Hair follicle dermal papilla cell (primary cell): ENCODE measurements at places on chromosomes 7 and 10. TPM values are rescaled to one million over a fixed set of nuclear protein-coding genes. Genes with fewer than 3 reads are reported as not detected.

ZPBP gene
- total RNA-seq, result not detected in 2 replicates

GIMAP7 gene
- not detected in 2 replicates for total RNA-seq

NKX1-2 gene
- 0.16 TPM in 1 of 2 replicates, not detected in the other for total RNA-seq

CLCN1 gene
- total RNA-seq, result under 0.01 TPM in 1 of 2 replicates, not detected in the other

NUDT13 gene
- 0.97 and 1.6 TPM in 2 replicates for total RNA-seq

VSTM2A gene
- total RNA-seq, result not detected in 2 replicates

AMZ1 gene
- 6.7 and 8.6 TPM in 2 replicates for total RNA-seq

CTBP2 gene
- total RNA-seq, result 78.2 and 95.4 TPM in 2 replicates

ZNF398 gene
- 27.8 and 30.8 TPM in 2 replicates for total RNA-seq

FZD8 gene
- 3.2 and 5.6 TPM in 2 replicates for total RNA-seq

INPP5F gene
- 22.6 and 24.9 TPM in 2 replicates for total RNA-seq

SCART1 gene
- total RNA-seq, result 4.3 and 5.2 TPM in 2 replicates

OPALIN gene
- not detected in 2 replicates for total RNA-seq

MRC1 gene
- total RNA-seq, result under 0.01 TPM in 1 of 2 replicates, not detected in the other

SLC18A3 gene
- not detected in 2 replicates for total RNA-seq

AQP1 gene
- total RNA-seq, result 36.2 and 47.4 TPM in 2 replicates

TDRD1 gene
- total RNA-seq, result 3.3 and 4.7 TPM in 2 replicates
